Upper lobe of left lung (tissue), 6 donors: ENCODE measurements at places on chromosomes 5 and 9. TPM values are rescaled to one million over a fixed set of nuclear protein-coding genes. Genes with fewer than 3 reads are reported as not detected.
A peak's percentile ranks its signal among the peaks of the same experiment; 100 is the strongest.

GRCh38 chr5:3729631-3730030, 134.0 kb downstream of the IRX1 start:
- DNase-seq = no peak

DNA sequence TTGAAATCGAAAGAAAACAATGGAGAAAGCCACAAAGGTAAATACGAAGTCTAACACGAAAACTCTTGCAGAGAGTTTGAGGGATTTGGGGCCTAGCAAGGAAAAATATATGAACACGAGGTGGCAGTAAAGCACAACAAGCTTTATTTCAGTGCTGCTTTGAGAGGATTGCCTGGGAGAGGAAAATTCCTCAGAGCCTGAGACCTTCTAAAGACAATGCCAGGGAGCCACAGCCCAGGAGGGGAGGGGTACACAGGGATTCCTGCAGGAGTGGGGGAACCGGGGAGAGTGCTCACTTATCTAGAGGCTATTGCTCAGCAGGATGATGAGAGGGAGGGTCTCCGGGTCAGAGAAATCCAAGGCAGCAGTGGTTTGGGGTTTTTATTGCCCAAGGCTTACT, 134.9 kb upstream of the ADCY2 start:
- no peak for DNase-seq

DNA sequence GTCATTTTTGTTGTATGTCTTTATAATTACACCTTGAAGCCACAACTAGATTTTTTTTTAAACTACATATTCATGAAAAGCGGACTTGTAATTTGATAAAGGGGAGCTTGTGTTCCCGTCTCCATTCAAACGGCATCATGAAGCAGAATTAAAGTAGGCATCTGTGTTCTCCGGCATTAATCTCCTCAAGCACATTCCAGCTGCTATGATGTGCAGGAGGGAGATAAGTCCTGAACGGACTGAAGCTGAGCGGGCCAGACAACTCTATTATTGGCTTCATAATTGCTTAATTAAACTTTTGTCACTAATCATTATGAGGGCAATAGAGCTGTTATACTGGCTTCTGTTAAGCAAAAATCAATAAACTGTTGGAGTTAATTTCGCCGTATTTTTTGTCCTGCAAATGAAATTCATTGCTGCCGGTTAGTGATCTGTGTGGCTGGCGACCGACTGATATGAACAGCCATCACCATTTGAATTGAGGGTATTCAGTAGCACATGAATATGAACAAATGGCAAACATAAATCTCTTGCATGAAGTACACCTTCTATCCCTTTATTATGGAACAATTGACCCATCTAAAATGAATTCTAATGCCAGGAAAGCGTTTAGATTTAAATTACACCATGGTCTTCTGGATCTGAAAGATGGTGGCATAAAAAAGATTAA, 408.8 kb upstream of the IRX1 start:
- DNase-seq = no peak

DNA sequence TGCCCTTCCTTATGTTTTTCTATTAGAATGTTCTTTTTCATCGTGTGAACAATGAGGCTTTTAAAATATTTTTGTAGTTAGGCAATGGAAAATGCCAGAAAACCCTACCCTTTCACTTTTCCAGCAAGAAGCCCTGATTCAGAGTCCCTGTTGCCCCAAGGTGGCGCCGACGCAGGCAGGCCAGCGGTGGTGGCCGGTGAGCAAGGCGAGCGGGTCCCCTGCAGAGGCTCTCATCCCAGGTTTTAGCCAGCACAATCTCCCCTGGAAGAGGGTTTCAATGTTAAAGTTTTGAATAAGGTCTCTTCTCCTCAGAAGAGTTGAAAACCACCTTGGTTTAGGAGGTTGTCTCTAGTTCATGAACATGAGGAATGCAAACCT, 40.8 kb upstream of the CKMT2 start:
- peak; percentile 42 for DNase-seq

DNA sequence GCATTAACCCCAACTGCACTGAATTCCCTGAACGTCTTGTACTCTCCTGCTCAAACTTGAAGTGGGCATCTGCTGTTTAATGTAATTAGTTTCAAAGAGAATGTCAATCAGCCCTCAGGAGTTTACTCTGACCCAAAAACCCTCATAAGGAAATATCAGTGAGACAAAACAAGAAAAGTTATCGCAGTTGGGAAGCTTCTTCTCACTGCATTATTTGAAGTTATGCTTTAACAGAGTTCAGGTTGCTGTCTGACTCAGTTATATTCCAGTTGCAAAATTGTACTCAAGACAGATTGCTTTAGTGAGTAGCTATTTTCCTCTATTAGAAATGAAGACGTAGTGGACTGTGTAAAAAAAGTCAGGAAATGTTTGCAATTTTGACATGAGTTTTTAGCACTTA, 52.1 kb downstream of the PPIC start:
- DNase-seq = no peak

GRCh38 chr5:83393504-83393866, 78.1 kb upstream of the VCAN start:
- DNase-seq = no peak

DNA sequence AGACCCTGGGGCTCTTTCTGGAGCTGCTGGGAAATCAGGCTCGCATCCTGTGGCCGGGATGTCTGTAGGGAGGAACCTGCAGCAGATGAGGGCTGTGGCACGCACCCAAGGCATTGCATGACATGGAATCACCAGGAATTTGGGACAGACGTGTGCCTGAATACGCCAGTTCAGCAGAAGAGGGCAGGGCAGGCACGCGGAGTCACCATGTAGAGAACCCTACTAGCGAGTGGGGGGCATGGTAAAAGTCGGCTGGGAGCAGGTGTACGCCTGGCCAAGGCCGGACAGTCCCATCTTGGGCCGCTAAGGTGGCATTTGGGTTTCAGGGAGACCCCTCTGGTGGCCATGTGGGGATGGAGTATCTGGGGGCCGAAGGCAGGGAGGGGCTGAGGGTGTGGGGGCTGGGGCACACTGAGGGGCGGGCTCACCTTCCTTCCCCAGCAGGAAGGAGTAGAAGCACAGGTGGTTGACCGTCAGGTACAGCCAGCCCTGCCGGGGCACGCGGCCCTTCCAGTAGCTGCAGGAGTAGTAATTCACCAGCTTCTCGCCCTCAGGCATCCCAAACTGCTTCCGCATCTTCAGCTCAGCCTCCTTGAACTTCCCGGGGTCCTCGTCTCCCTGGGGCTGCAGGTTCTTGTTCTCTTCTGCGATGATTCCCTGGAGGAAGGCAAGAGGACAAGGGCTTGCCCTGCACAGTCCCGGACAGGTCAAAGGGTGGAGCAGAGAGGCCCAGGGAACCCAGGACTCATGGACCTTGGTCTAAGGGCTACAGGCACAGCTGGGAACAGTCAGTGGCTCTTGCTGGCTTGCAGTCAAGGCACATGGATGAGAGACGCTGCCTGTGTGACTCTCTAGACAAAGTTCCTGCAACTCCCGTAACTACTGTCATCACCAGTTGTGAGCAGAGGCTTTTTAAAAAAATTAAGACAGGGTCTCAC, 13.5 kb downstream of the TBC1D9B start:
- peak; percentile 53 for DNase-seq

GPR151 gene
- total RNA-seq = not detected

RAI14 gene
- total RNA-seq = 56.9 TPM
